Fibroblast of upper back skin (primary cell): ENCODE measurements at places on chromosomes 16 and 17.

DNA sequence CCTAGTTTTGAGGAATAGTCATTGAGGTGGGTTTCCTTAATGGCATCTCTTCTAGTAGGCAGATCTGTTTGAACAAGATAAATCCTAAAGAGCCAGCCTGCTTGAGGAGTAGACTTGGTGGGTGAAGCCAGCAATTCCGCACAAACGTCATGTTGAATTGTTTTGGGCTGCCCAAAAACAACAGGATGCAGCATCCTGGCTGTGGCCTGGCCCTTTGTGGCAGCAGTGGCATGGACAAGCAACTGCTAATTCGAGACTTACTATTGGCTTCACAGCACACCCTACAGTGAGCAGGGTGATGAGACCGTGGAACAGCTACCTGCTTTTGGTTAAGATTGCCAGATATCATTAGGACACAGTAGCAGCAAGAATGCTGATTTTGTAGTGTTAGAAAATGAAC, 9.3 kb upstream of the VPS4A start:
- DNase-seq: no peak

- no peak for DNase-seq
Measured at GRCh38 chr17:44996304-44996703, 28.2 kb upstream of the C1QL1 start.

GRCh38 chr16:1054660-1055556, 17.6 kb upstream of the SSTR5 start:
- peak; percentile 35 for DNase-seq

GRCh38 chr17:9120471-9120870, 99.2 kb downstream of the NTN1 start:
- DNase-seq: no peak

GRCh38 chr17:79813297-79814126, 16.6 kb upstream of the CBX8 start:
- DNase-seq: no peak
